T-helper 22 cell (primary cell): ENCODE measurements at places on chromosomes 3 and 15.

DNA sequence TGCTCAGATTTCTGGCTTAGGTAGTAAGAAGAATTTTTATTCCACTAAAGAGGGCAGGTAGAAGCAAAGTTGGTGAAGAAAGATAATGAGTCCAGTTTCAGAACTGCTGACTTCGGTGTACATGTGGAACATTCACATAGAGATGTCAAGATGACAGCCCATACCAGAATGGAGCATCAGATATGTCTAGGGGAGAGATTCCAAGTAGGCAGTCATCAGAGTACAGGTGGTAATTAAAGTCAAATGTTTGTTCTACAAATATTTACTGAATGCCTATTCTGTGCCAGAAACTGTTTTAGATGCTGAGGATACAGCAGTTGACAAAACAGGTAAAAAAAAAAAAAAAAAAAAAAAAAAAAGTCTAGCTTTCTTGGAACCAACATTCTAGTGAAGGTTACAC is 81.9 kb downstream of the FGF12 start:
- no peak for DNase-seq

- DNase-seq, result no peak
Observed at GRCh38 chr3:43994657-43995546, 246.8 kb upstream of the TOPAZ1 start.

GRCh38 chr3:112786881-112787579 is 59.6 kb downstream of the CD200R1L start:
- no peak for DNase-seq

GRCh38 chr15:91022832-91023129 is 387 bp upstream of the VPS33B start:
- no peak for DNase-seq

GRCh38 chr3:40645883-40646282 is 121.1 kb downstream of the ZNF621 start:
- DNase-seq, result no peak

DNA sequence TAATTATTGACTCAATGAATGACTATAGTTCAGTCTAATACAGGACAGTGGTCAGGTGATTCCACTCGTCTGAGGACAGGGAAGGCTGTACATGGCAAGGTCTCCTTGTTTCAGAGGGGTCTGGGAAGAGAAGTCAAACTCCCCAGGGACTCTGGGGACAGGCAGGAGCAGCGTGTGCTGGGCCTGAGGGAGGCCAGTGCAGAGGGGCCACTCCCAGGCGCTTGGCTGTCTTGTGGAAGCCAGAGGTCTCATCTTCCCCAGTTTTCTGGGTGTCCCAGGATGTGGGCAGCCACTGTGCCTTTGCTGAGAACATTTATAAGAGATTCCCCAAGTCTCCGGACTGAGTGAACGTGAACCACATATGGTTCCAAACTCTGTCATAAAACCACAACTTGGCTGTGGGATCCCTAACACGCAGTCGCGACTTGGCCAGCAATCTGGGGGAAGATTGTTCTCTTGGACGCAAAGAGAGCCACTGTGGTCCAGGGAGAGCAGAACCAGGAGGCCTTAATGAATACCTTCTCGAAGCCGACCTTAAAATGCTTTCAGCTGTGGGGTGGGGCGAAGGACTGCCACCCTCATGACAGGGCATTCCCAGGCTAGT is 30.4 kb downstream of the BHLHE40 start:
- no peak for DNase-seq

DNA sequence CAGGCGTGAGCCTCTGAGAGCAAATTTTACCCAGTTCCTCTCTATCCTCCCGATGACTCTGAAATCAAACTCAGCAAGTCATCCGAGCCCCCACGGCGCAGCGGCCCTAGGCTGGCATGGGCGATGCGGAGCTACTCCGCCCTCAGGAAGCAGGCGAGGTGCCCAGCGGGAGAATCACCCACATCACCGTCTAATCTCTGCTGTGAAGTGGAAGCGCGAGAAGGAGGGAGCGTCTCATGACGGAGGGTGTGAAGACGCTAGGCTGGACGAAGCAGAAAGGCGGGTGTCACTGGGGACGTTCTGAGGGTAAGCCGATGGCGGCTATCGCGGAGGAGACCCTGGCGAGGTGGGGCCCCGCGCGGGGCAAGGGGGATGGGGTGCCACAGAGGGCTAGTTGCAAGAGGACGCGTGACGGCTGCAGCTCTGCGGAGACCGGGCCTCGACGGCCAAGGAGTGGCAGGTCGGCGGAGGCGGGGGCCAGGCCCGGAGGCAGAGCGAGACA is 9.1 kb upstream of the GNAI2 start:
- peak; percentile 28 for DNase-seq

DNA sequence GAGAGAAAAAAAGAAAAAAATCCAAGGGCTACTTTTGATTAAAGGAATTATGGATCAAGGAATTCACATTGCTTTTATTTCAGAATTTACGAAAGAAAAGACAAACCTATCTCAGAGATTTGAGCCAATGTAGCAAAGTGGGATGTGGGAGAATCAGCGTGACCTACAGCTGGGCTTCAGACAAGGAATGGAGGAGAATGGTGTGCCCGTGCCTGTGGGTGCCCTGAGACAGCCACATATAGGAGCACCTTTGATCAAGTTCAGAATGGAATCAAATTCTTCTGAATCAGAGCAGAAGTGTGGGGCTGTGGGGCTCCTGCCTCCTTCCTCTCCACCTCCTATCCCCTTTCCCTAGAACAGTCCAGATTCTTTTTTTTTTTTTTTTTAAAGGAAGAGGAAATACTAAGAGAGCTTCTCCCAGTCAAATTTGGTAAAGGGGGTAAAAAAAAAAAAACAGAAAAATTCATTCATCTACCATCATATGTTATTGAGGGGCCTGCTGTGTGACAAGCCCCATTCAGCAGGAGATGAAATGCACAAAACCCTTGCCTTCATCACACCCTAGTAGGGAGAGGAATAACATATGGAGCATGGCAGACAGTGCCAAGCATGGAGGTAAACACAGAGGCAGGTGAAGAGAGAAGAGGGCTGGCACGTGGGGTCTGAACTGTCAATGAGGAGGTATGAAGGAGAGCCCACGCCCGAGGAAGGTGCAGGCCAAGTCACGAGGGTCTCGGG is 25.0 kb upstream of the MUSTN1 start:
- no peak for DNase-seq

DNA sequence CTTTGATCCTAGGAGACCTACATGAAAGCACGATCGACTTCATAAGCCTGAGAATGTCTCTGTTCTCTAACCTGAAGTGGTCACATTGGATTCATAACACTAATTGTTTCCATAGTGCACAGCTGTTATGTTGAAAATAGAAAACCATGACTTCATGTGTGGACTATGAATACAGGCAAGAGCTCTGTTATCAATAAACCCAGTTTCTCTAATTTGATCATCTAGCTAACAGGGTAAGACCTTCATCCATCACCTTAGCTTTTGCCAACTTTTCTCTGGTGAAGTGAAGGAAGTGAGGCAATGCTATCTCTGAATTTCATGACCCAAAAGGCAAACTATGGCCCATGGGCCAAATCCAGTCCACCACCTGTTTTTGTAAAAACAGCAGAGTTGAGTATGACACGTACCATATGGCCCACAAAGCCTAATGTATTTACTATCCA is 27.2 kb downstream of the ABI3BP start:
- DNase-seq, result no peak

GRCh38 chr3:128143496-128143895 is 9.8 kb upstream of the EEFSEC start:
- no peak for DNase-seq
